Naive B cell (primary cell): ENCODE measurements at places on chromosomes 3 and 15. TPM values are rescaled to one million over a fixed set of nuclear protein-coding genes. Genes with fewer than 3 reads are reported as not detected.
A peak's percentile ranks its signal among the peaks of the same experiment; 100 is the strongest.

DNA sequence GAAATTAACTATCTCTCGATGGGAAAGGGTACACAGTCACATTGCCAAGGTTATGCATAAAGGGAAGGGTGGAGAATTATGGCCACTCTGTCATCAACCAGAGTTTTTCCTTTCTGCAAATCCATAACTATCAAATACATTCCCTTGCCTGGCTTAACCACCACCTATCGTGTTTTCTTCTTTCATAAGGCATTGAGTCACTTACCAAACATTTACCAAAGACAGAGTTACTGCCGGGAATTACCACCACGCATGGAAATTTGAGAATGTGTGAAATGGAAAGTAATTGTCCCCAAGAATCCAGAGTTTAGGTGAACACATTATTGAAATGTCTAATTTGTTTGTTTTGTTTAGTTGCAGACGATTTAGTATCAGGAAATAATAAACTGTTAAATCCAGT, 134.3 kb upstream of the LRRN1 start:
- no peak overlapping the region for H3K27ac ChIP-seq
- no peaks in the 10 kb centered on the region for H3K27me3 ChIP-seq
- H3K4me1 ChIP-seq, result peaks cover 5% of the 10 kb centered on the region
- H3K4me3 ChIP-seq, result no peak overlapping the region
- no peak for DNase-seq

DNA sequence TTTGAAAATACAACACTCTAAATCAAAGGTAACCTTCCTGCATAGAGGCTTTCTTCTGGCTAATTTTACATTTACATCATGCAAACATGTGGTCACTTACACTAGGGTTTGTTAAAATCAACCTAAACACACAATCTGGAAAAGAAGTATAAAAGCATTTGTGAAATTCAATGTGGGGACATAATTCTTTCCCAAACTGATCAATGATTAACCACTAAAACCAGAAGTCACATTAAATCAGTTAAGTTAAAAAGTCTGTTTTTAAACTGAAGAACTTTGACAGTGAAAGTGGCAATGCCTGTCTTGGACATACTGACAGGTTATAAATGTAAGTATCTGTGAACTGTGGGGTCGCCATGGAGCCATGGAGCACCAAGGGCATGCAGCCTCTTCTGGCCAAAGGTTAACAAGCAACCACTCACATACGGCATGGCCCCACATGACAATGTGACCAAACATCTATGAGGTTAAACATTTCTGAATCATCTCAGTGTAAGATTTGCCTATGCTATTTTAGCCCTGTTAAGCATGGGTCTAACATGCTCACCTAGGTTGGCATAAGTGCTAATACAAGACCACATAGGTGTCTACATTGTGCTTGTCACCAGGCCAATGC, 278.2 kb downstream of the CTNNB1 start:
- DNase-seq, result no peak
- no peak overlapping the region for H3K4me3 ChIP-seq
- no peaks in the 10 kb centered on the region for H3K36me3 ChIP-seq
- no peaks in the 10 kb centered on the region for H3K27me3 ChIP-seq
- peaks cover 7% of the 10 kb centered on the region for H3K4me1 ChIP-seq

The SLC51A gene
- 1.4 TPM for polyA plus RNA-seq

DNA sequence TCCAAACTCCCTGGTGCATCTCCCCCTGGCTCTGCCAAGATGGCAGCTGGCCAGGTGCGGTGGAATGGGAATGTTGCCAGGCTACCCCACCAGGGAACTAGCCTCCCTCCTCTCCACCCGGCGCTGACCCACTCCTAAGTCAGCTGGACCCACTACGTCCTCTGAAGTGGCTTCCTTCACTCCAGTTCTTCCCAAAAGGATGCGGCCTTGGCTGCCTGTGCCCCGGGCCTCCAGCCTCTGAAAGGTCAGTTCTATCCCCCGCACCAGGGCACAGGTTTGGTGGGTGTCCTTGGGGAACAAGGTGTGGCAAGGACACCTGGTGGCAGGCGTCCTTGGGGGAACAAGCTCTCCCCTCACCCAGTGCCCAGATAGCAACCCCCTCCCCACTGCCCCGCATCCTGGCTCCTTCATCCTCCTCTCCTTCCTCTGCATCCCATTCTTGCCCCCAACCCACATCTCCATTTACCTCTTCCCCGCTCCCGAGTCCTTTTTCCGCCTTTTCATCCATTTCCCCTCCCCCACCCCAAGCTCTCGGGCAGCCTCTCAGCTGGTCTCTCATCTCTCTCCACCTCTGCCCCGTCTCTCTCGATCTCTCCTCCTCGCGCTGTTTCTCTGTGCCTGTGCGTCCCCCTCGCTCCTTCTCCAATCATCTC, 54.0 kb downstream of the LHFPL4 start:
- H3K27me3 ChIP-seq, result peaks cover 35% of the 10 kb centered on the region
- no peak for DNase-seq
- H3K4me3 ChIP-seq, result peak overlapping the region; percentile 77
- peak overlapping the region; percentile 38 for H3K27ac ChIP-seq
- peaks cover 31% of the 10 kb centered on the region for H3K4me1 ChIP-seq
- H3K36me3 ChIP-seq, result peaks cover 17% of the 10 kb centered on the region

- no peak overlapping the region for H3K27ac ChIP-seq
- H3K27me3 ChIP-seq, result peaks cover 13% of the 10 kb centered on the region
- H3K36me3 ChIP-seq, result no peaks in the 10 kb centered on the region
- H3K4me3 ChIP-seq, result no peak overlapping the region
These were observed 6.5 kb downstream of the TAGLN3 start for GRCh38 chr3:112005091-112005672.

DNA sequence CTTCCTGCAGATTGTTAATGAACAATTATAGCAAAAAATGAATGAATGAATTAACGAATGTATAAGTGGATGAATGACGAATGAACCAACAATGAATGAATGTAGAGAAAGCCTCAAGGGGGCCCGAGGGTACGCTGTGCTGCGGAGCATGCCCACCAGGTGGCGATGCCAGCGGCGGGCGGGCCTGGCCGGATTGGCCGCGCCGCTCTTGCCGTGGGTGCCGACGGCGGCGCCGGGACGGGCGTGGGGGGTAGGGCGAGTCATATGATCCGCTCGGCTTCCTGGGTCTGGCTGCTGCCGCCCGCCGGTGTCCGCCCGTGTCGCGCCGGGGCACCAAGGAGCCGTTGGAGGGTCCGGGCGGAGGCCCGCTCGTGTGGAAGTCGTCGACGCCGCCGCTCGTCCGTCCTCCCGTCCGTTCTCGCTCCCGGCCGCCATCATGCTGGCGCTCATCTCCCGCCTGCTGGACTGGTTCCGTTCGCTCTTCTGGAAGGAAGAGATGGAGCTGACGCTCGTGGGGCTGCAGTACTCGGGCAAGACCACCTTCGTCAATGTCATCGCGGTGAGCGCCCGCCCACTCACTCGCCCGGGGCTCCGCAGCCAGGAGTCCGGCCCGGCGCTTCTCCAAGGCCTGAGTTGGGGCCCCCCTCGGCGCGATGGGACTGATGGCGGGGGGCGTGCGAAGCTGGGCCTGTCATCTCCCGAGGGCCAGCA, at the start of gene ARL8B:
ARL8B (plus strand) TSS at position 263 of the 711 bp plus-strand sequence; CDS start at position 437, 174 bp downstream.
- peaks cover 43% of the 10 kb centered on the region for H3K4me1 ChIP-seq
- peak; percentile 93 for DNase-seq
- peak within 1 kb of the TSS; percentile 97 for H3K4me3 ChIP-seq
- H3K36me3 ChIP-seq, result no peaks in the 10 kb centered on the region
